ENCODE measurements at places on chromosomes 2 and 18. TPM values are rescaled to one million over a fixed set of nuclear protein-coding genes. Genes with fewer than 3 reads are reported as not detected.

GRCh38 chr2:3475771-3476170 lies 43.6 kb downstream of the ADI1 start:
- DNase-seq: no peak

GRCh38 chr2:49940626-49941025 lies 786.3 kb upstream of the FSHR start:
- DNase-seq: no peak

GRCh38 chr2:65071499-65072180 lies 15.4 kb downstream of the CEP68 start:
- DNase-seq: no peak

The AMMECR1L gene
- total RNA-seq: 24.8 TPM

- no peak for DNase-seq
These were observed 198.1 kb downstream of the IKZF2 start for GRCh38 chr2:212953170-212953920.

GRCh38 chr18:53935803-53936202 lies 288.7 kb downstream of the MBD2 start:
- no peak for DNase-seq

DNA sequence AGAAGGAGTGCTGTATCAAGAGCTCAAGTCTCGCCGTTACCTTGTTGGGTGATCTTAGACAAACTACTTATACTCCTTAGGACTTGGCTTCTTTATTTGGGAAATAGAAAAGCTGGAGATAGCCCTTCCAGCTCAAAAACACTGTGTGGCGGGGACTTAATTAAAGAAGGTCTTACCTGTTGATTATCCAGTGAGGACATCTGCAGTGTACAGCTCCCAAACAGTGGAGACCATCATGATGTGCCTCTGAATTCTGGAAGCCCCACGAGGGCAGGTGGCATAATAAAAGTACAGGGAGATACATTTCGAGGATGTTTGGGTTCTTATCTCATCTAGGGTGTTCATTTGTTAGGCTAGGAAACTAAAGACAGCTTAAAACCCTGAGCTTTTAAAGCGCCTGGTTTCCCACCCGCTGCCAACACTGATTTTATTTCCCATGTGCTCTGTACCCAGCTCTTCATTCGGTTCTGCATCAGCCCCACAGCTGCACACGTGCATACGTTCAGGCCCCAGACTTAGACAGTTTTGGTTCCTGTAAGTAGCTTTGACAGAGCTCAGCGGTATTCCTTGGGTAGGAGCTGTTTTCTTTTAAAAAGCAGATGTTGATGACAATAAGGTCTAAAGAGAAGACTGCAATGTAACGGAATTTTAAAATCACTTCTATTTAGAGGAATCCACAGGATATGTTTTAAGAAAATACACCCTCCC lies 80.5 kb upstream of the SIX2 start:
- DNase-seq: no peak

GRCh38 chr2:71711133-71711855 lies 257.9 kb downstream of the DYSF start:
- DNase-seq: no peak

The IL1R2 gene
- 11.0 TPM for total RNA-seq

The PSTPIP2 gene
- 30.1 TPM for total RNA-seq

DNA sequence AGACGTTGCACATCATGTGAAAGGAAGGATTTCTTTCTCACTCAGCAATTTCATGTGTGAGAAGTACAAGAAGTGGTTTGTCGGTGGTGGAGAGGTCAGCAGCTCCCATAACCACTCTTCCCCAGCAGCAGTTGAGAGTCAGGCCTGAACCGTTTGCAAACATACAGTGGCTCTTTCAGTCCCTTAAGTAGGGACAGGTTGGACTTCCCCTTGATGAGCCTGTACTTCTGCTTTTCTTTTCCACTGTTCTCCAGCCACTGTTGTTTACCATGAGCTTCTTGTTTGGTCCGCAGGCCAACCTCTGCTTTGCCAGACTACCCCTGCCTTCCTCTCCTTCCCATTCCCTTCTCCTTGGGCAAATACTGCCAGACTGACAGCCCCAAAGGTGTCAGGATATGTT lies 391.3 kb upstream of the CELF4 start:
- DNase-seq: no peak

DNA sequence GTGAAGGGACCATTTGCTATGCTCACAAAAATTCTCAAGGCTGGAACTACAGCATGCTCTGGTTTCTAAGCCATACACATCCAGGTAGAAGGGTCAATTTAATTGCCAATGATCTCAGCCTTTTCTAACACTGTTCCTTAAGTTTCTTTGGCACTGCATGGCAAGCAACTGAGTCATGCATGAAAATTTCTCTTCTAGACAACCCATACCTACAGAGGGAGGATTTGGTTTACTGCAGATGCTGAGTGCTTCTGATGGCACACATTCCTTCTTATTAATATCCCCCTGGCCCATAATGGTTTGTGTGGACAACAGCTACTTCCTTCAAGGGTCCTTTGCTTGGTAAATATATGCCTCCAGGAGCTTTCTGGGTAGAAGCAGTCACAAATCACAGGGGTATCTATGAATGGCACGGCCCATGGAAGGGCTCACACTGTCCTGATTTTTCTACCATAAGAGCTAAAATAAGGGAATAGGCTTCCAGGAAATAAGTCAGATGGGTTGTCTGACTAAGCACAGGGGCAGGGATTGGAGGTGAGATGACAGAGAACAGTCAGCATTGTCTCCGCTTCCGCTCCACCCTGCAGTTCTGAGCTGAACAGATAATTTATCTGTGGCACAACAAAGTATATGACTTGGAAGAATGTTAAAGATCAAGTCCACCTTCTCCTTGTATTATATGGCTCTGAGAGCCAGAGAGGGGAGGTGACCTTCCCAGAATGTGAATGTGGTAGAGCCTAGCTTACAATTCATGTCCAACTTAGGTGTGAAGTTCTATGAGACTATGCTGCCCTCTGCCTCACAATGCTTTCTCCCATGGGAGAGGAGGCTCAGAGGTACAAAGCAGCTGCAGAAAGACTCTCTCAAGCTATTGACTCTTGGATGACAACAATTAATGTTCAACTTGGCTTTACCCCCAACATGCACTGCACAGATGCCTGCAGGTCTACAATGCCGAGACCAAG lies 199.2 kb upstream of the TNP1 start:
- DNase-seq: no peak

GRCh38 chr18:48894799-48895346 lies 55.9 kb downstream of the SMAD7 start:
- DNase-seq: no peak

The KCNS3 gene
- not detected for total RNA-seq

The ZAP70 gene
- 164 TPM for total RNA-seq

The HOXD11 gene
- not detected for total RNA-seq

The THSD7B gene
- 0.49 TPM for total RNA-seq

The INPP1 gene
- 19.4 TPM for total RNA-seq

The BZW1 gene
- total RNA-seq: 495 TPM

DNA sequence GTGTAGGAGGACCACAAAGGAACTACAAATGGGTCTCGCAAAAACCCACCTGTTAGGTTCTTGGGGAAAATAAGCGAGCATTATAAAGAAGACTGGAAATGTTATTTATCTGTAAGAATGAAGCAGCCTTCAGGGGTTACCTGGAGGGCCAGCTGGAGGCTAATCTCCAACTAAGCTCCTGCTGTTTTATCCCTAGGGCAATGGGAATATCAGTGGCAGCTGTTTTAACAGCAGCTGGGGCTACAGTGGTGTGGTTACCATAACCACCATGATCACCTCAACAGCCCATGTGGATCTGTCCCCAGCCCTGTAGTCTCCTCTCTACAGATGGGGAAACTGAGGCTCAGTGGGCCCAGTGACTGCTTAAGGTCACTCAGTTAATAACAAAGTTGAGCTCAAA lies 108.1 kb downstream of the FTCDNL1 start:
- DNase-seq: no peak

DNA sequence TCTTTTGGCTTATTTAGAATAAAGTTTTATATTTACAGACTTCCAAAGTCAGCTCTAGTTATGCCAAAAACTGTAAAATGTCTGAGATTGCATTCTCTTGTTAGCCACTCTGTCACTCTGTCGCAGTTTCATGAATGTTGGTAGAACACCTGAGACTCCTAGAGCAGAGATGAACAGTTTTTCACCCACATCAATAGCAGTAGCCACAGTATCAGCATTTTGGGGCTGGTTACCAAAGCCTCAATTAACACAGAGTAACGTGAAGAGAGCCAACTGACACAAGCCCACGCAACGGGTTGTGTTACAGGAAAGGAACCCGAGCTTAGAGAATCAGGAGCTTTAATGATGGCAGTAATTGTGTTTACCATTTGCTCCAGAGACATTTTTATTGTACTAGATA lies 443.0 kb upstream of the SLC39A10 start:
- no peak for DNase-seq

DNA sequence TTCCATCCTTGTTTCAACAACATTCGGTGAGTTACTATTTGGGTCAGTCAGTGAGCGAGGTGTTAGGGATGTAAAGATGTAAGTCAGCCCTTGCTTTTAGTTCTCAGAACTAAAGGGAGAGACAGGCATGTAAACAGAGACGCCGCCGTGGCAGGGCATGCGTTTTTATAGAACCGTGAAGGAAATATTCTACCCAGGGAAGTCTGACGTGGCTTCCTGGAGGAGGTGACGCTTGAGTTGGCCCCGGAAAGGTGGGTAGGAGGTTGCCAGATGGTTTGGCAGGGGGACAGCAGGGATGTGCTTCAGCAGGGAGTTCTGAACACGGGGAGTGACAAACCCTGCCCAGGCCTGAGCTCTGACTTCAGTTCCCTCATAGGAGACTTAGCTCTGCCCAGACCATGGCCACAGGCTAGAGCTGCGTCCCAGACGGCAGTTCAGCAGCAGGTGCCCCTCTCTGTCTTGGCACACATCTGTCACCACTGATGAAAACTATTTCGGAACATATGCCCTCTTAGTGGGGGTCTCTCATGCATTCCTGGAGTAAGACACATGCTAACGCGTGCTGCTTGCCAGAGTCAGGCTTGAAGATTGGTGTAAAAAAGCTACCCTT lies 23.4 kb upstream of the RPL31 start:
- no peak for DNase-seq

DNA sequence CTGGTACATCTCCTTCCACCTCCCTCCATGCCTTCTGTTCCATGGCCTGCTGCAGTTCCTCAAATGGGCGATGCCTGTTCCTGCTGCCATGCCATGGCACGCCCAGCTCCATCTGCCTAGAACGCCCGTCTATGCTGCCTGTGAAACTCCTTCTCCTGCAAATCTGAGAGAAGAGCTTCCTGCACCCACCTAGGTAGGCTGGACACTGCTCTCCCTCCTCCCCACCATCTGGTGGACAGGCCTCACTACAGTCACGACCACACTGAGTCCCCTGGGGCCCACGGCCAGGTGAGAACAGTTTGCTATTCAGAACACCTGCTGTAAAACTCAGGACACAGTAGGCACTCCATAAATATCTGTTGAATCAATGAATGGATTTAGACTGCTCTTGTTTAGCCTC lies 92.4 kb downstream of the LAMA1 start:
- no peak for DNase-seq

Measured in activated T-cell treated with anti-CD3 and anti-CD28 coated beads, Interleukin-2, amount 50 U/mL, for 72 hours (primary cell).